ENCODE measurements at places on chromosomes 11 and 22.
A peak's percentile ranks its signal among the peaks of the same experiment; 100 is the strongest.

DNA sequence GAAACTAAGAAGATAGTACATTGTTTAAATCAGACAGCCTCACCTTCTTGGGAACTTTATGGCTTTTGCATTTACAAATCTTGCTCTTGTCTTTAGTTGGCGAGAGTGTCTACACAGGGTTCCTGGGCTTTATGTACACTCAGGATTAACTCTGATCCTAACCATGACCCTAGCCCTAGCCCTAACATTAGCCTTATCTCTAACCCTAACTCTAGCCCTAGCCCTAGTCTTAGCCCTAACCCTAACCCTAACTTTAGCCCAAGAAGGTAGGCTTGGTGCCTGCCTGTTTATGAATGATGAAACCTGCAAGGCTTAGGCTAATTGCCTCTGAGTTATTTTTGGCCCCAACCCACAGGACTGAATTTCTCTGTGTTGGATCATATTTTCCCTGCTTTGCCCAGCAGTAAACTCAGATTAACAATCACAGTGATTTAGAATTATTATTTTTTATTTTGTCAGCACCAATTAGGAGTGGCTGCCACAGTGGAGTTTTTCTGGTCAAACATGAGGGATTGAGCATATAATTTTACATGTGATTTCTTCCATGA is 44.1 kb upstream of the OR9Q1 start:
- no peak for DNase-seq

DNA sequence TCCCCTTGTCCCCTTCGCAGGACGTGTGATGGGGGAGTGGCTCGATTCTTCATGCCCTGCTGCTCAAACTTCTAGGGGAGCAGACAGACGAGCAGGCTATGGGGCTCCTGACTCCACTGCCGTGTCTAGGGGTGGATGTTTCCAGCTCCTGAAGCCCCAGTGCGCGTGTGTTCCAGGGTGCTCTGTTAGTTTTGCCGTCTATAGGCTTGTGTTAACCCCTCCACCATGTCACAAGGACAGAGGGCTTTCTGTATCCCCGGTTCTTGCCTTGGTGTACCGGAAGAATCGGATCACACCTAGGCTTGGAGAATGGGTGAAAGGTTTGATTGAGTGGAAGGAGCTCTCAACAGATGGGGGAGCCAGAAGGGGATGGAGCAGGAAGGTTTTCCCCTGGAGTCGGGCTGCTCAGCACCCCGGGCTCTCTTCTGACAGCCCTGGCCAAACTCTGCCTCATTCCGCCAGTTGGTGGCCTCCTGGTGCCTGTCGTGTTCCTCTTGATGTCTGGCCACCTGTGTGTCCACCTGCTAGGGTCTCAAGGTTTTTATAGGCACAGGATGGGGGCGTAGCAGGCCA is 810.7 kb downstream of the BRD1 start:
- no peak for DNase-seq

DNA sequence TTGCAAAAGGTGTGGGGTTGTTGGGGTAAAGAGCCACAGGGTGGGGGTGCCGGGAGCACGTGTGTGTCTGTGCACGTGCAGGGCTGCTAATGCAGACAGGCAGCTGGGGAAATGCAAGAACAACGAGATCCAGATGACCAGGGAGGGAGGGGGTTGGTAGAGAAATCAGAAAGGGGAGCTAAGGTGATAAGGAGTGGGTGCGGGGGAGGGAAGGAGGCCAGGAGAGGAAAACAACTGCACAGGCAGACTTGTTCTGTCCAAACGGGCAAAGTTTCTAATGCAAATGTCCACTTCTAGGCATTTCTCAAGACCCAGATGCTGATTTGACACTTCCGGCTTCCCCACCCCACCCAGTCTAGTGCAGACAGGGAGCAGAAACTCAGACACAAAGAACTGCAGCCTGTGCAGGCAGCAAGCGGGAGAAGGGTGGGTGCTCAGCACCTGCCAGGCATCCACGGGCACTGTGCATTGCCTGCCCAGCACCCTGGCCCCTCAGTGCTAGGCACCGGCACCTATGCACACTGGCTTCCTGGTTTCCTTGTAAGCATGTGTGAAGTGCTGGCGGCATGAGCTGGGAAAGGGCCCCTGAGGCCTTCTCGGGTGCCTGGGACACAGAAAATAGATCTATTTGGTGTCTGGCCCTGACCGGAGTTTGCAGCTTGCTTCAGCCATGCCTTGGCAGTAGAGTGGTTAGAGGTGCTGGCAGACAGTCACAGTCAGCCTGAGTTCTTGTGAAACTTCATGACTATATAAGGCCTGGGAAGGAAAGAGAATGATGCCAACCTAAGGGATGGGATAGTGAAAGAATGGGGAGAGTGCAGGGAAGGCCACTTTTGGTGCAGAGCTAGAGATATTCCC is 220.1 kb upstream of the SORL1-AS1 start:
- DNase-seq: no peak

GRCh38 chr11:84812471-84812969 is 814.6 kb downstream of the DLG2 start:
- DNase-seq: no peak

GRCh38 chr22:38304526-38304925 is 12.7 kb downstream of the CSNK1E start:
- DNase-seq: no peak

- no peak for DNase-seq
These were observed 62.7 kb upstream of the FTH1 start for GRCh38 chr11:62030071-62030684.

DNA sequence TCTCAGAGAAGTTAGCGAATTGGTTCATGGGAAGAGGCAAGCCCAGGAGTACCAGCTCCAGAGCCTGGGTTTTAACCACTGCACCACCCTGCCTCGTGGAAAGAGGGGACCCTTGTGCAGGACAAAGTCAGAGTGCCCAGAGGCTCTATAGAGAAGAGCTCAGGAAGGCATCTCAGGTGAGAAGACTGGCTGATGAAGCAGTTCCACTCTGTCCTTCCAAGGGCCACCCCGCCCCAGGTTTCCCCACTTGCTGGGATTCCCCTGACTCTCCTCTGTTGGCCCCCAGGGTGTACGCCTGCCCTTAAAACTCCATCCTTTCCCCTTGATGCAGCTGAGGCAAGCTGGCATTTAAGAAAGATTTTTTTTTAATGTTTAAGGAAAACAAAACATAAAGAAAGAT is 265.8 kb downstream of the BUD13 start:
- no peak for DNase-seq

GRCh38 chr11:70737816-70738630 is 339.7 kb downstream of the CTTN start:
- no peak for DNase-seq

DNA sequence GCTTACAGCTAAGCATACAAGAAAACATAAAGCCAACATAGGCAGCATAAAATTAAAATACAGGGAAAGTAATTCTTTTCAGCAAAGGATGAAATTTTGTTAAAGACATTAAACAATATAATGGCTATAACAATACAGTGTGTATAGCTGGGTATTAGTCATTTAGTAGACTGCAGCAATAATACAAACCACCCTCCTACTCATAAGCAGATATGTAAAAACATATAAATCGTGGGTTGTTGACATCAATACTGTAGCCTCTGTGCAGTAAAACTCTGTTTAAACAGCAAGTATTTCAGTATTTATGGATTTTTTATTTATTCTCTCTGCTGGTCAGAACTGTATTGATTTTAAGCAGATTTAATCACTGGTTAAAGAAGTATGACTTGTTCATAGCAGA is 639.1 kb upstream of the ANO5 start:
- DNase-seq: no peak

DNA sequence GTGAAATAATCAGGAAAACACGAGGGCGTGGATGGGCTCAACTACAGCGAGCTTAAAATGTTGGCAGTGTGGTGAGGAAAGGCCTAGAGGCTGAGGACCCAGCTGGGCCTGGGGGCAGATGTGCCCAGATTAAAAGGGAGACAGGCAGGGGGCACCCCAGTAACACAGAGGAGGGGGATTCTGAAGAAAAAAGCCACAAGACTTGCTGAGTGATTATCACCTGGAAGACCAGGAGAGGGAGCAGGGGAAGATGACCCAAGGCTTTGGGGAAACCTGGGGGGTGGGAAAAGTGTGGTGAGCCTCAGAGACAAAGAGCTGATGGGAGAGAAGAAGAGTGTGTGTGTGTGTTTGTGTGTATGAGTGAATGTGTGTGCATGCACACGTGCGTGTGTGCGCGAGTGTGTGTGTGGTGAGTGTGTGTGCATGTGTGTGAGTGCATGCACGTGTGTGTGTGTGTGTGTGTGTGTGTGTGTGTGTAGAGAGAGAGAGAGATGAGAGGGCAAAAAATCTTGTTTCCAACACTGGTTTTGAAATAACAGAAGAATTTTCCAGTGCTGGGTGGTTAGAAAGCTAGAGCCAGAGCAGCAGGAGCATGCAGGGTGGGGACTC is 500.5 kb downstream of the BUD13 start:
- DNase-seq: no peak

DNA sequence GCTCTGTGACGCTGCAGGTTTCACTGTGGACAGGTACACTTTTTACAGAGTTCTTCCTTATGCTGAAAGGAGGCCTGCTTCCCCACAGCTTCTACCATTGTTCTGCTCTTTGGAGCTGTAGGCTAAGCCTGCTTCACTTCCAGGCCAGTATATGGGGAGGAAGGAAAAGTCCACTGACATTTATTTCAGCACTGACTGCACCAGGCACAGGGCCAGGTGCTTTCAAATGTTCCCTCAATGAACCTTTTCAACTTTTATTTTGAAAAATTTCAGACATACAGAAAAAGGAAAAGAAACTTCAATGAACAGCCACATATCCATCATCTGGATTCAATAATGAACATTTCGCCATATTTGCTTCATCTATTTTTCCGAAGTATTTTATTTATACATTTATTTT is 22.0 kb downstream of the POU2F3 start:
- DNase-seq: no peak

DNA sequence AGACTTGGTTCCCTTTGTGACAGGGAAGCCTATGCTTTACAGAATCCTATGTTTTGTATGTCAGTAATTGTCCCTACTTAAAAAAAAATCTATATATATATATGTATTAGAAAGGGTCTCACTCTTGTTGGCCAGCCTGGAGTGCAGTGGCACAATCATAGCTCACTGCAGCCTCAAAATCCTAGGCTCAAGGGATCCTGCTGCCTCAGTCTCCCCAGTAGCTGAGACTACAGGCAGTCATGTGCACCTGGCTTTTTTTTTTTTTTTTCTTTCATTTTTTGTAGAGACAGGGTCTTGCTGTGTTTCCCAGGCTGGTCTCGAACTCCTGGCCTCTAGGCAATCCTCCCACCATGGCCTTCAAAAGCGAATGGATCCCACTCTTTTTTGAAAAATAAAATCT is 2.1 kb upstream of the NEAT1 start:
- DNase-seq: no peak

- DNase-seq: no peak
These were observed 44.9 kb upstream of the WNT11 start for GRCh38 chr11:76251226-76251575.

- DNase-seq: no peak
These were observed 1437.8 kb downstream of the BRD1 start for GRCh38 chr22:48389916-48390315.

DNA sequence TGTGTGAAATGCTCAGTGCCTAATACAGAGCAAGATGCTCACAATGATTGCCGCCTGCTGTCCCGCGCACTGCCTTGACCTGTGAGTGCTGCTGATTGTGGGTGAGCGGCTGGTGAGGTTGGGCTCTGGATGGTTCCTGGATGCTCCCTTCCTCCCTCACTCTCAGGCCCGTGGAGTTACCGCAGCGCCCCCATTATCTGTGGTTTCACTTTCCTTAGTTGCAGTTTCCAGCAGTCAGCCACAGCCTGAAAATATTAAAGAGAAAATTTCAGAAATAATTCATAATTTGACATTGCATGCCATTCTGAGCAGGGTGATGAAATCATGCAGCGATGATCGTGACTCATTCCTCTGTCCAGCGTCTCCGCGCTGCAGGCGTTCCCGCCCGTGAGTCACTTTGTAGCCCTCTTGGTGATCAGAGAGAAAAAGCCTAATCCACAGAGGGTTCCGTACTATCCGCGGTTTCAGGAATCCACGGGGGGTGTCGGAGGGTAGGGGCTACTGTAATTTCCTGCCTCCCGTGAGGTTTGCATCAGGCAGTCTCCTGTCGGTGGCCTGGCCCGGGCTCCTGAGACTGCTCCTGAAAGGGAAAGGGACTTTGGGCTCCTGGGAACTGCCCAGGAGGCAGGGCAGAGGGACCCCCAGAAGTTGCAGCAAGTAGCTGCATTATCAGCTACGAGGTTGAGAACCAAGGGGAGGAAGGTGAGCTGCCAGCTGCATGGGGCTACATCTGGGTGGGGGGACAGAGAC is 10.6 kb downstream of the RPL3 start:
- no peak for DNase-seq

DNA sequence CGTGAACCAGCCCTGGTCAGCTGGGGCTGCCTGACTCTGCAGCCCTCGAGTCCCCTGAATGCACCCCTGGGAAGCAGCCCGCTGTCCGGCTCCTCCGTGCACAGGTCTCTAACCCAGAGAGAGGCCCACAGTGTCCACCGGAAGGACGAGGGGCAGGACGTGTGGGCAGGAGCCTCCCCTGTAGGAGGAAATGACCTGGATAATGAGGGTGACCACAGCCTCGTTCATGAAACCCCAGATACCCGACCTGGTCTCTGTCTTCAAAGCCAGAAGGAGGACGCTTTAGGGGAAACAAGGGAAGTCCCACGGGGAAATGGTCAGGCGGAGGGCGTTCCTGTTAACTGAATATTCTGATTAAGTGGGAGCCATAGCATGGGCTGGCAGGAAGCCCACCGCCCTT is 23.3 kb downstream of the LIF start:
- no peak for DNase-seq

- peak; percentile 44 for DNase-seq
These were observed 11.5 kb downstream of the CSNK1E start for GRCh38 chr22:38305471-38306448.

DNA sequence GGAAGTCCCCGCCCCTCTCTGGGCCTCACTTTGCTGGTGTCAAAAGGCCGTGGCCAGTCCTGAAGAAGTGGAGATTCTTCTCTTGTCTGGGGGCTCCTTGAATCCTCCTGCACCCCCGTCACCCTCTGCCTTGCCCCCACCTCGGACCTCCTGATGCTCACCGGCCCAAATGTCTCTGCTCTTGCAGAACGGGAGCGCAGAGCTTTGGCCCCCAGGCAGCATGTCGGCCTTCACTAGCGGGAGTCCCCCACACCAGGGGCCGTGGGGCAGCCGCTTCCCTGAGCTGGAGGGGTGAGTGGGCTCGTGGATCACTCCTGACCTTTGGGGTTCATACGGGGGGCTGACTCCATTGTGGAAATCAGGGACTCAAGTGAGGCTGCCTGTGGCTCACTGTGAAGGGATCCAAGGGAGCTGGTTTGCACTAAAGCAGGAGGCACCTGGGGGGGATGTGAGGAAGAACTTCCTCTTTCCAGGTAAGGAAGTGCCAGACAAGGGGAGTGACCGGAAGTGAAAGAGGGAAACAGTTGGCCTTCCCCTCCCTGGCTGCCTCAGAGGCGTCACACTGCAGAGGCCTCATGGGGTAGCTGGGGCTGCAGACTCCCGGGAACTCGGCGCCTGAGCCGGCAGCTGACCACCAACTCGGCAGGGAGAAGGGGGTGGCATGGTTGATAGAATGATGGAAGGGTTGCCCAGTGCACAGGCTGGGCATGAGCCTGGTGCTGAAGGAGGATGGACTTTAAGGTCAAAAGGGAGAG is 23.1 kb downstream of the CSF2RB start:
- no peak for DNase-seq

GRCh38 chr11:129930743-129931142 is 35.4 kb upstream of the NFRKB start:
- no peak for DNase-seq

- no peak for DNase-seq
These were observed 377.7 kb downstream of the TENM4 start for GRCh38 chr11:79062814-79063762.
